ENCODE measurements at places on chromosomes 1 and 21.

GRCh38 chr1:212454741-212455140 is 22.0 kb downstream of the NENF start:
- no peak for DNase-seq

- DNase-seq = peak; percentile 67
Observed at GRCh38 chr1:39900662-39901463, 854 bp downstream of the MYCL start.

- DNase-seq = no peak
Observed at GRCh38 chr1:165882168-165882837, 54.9 kb downstream of the UCK2 start.

GRCh38 chr1:192998536-192998935 is 60.6 kb downstream of the UCHL5 start:
- no peak for DNase-seq

DNA sequence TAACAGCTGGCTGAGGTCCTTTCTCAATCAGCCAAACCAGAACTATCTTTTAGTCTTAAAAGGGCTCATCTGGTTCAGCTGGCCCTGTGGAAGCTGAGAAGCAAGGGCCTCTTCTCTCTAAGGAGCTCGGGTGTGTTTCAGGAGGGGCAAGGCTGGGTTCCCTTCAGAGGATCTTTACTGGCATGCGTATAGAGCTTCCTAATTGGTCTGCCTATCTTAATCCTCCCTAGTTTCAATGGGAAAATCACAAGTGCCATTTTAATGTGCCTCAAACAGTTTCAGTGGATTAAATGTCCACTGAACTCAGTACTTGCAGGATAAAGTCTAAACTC is 81.5 kb upstream of the LBR start:
- DNase-seq = no peak

- no peak for DNase-seq
Observed at GRCh38 chr1:228465571-228466146, 21.5 kb upstream of the RNF187 start.

DNA sequence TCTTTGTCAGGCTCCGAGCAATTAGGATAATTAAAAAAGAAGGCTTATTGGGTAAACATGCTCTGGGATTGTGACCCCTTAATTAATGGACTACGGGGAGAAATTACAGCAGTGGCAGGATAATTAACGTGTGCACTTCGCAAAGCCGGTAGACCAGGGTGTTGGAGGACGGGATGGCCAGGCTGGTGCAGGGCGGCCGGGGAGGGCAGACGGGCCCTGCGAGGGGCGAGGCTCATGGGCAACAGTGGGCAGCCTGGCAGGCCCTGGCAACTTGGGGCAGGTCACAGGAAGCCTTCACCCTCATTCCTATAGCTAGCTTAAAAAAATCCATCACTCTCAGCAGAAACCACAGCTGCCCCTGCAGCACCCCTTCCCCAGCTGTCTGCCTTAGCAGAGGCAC is 186.2 kb upstream of the ARHGEF16 start:
- DNase-seq = no peak

DNA sequence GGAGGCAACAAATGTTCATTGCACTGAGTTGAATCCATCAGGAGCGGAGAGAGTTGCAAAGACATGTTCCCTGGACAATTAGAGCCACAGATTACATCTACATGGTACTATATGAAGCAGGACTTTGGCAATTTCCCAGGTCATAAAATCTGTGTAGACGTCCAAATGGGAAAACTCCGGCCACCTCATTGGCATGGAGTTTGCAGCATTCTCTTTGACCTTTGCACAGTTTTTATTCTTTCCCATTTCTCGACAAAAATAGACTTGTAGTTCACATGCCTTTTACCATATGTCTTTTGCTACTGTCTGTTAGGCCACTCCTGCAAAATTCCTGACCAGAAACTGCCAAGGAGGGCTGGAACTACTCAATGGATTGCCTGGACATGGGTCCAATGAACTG is 48.2 kb downstream of the UBE2T start:
- no peak for DNase-seq

- DNase-seq = no peak
Observed at GRCh38 chr21:33543505-33544129, 779 bp downstream of the SON start.

- DNase-seq = peak; percentile 68
Observed at GRCh38 chr21:33403128-33403785, at the start of gene IFNGR2. TSS of gene IFNGR2 (plus strand) at chr21:33403413. CDS start at chr21:33403544, 131 bp downstream.

DNA sequence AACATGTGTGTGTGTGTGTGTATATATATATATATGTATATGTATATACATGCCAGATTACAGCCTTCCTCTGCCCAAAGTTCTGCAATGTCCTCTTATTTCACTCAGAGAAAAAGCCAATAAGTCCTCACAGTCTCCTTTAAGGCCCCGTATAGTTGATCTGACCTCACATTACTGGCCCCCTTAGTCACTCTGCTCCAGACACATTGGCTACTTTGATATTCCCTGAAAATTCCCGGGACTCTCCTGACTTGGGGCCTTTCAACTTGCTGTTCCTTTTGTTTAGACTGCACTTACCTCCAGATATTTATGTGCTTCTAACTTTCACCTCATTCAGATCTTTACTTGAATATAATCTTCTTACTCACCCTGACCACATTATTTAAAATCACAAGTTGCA is 4.2 kb upstream of the BSDC1 start:
- peak; percentile 57 for DNase-seq

- DNase-seq = no peak
Observed at GRCh38 chr1:84373436-84374141, 24.7 kb upstream of the DNASE2B start.

GRCh38 chr1:66455446-66455845 is 78.5 kb upstream of the SGIP1 start:
- DNase-seq = no peak

GRCh38 chr1:162908780-162909179 is 47.8 kb upstream of the CCDC190 start:
- no peak for DNase-seq

DNA sequence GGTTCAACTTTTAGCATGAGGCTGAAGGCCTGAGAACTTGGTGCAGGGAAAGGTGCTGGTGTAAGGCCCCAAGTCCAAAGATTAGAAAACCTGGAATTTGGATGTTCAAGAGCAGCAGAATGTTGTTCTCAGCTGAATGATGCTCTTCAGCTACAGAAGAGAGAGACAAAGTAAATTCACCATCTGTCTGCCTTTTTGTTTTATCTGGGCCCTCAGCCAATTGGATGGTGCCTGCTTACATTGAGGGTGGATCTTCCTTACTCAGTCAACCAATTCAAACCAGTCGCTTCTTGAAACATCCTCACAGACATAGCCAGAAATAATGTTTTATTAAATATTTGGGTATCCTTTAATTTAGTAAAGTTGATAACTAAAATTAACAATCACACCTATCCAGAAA is 748.2 kb upstream of the ADAMTS5 start:
- no peak for DNase-seq

GRCh38 chr1:11913291-11913690 is 12.9 kb downstream of the KIAA2013 start:
- DNase-seq = peak; percentile 83

GRCh38 chr21:42847051-42847707 is 32.2 kb downstream of the WDR4 start:
- peak; percentile 45 for DNase-seq

- DNase-seq = no peak
Observed at GRCh38 chr1:78340006-78340405, 150.8 kb upstream of the PTGFR start.

DNA sequence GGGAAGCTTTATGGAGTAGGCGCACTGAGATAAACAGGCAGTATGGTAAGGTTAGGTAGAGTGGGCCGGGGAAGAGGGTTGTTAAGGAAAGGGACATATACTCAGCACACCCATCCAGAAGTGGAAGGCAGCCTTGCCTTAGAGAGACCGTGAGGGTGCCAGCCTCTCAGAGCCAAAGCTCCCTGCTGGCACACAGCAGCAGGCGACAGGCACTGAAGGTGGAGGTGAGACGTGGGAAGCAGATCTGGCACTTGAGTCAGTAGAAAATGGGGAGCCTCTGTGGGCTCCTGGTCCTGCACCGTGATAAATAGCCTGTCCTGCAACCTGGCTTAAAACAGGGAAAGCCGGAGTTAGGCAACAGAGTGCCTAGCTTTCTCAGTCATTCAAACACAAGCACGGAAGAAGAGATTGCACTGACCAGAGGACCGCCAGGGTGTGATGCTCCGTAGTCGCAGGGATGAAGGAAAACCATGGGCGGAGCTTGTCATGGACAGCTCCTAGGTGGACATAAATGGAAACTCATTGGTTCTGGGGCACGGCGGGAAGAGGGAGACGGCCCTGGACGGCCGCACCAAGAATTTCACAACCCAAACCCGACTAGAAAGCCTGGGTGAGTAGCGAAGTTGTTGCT is 15.5 kb downstream of the KCNK1 start:
- no peak for DNase-seq
